ENCODE measurements at places on chromosomes 7 and 10. TPM values are rescaled to one million over a fixed set of nuclear protein-coding genes. Genes with fewer than 3 reads are reported as not detected.

Gene OR9A2
- not detected for total RNA-seq

Gene OR6V1
- not detected for total RNA-seq

Gene OR2A5
- total RNA-seq = not detected

Gene KIF11
- 44.0 TPM for total RNA-seq

Gene TEX47
- not detected for total RNA-seq

Gene PLPP4
- total RNA-seq = not detected

Gene SH2B2
- 2.7 TPM for total RNA-seq

Gene COL13A1
- 0.27 TPM for total RNA-seq

Gene PRF1
- not detected for total RNA-seq

Gene ANK3
- total RNA-seq = 0.78 TPM

Gene APBB1IP
- total RNA-seq = 8.5 TPM

Gene ST7
- 26.7 TPM for total RNA-seq

Gene NPSR1
- not detected for total RNA-seq

Gene USP6NL
- 14.8 TPM for total RNA-seq

Gene AS3MT
- total RNA-seq = 4.7 TPM

Gene CUTC
- total RNA-seq = 37.0 TPM
